Psoas muscle (tissue), 8 donors: ENCODE measurements at places on chromosomes 1 and 21. TPM values are rescaled to one million over a fixed set of nuclear protein-coding genes. Genes with fewer than 3 reads are reported as not detected.

The KCNJ15 gene
- polyA plus RNA-seq: 0.06 TPM

The ADGRL4 gene
- 14.3 TPM for polyA plus RNA-seq

The KCNH1 gene
- polyA plus RNA-seq: 0.12 TPM

The PLEKHA6 gene
- 0.92 TPM for polyA plus RNA-seq

The RCSD1 gene
- polyA plus RNA-seq: 3.9 TPM

The B3GALT2 gene
- 0.03 TPM for polyA plus RNA-seq

The SAMD11 gene
- polyA plus RNA-seq: 0.58 TPM

The NSUN4 gene
- polyA plus RNA-seq: 10.7 TPM

The BCAR3 gene
- polyA plus RNA-seq: 15.8 TPM

The NDUFS5 gene
- polyA plus RNA-seq: 836 TPM

The CFAP74 gene
- 0.05 TPM for polyA plus RNA-seq

The TMCC2 gene
- polyA plus RNA-seq: 17.5 TPM

The LEMD1 gene
- not detected for polyA plus RNA-seq

The TFF2 gene
- polyA plus RNA-seq: not detected

The PRELP gene
- 5.4 TPM for polyA plus RNA-seq

The ASCL5 gene
- polyA plus RNA-seq: not detected

The DIRAS3 gene
- 0.39 TPM for polyA plus RNA-seq

The TDRD10 gene
- polyA plus RNA-seq: 2.3 TPM

The HSD3B2 gene
- not detected for polyA plus RNA-seq

The SYCP1 gene
- not detected for polyA plus RNA-seq

The TFF3 gene
- 2.1 TPM for polyA plus RNA-seq

The ANKRD35 gene
- 3.1 TPM for polyA plus RNA-seq

The VTCN1 gene
- 0.09 TPM for polyA plus RNA-seq

The PRDM15 gene
- polyA plus RNA-seq: 2.2 TPM

The PLPPR5 gene
- 0.01 TPM for polyA plus RNA-seq

The DNM3 gene
- polyA plus RNA-seq: 0.31 TPM

The IL10 gene
- 0.20 TPM for polyA plus RNA-seq

The DRAXIN gene
- 0.01 TPM for polyA plus RNA-seq

The CSMD2 gene
- polyA plus RNA-seq: 0.07 TPM

The PLEKHN1 gene
- not detected for polyA plus RNA-seq

The KRTAP21-2 gene
- polyA plus RNA-seq: not detected

The MIGA1 gene
- 19.3 TPM for polyA plus RNA-seq

The CD34 gene
- polyA plus RNA-seq: 14.4 TPM

The CNKSR1 gene
- 11.0 TPM for polyA plus RNA-seq

The RGS21 gene
- not detected for polyA plus RNA-seq

The CYYR1 gene
- polyA plus RNA-seq: 10.3 TPM

The SMIM1 gene
- 1.4 TPM for polyA plus RNA-seq

The RHD gene
- not detected for polyA plus RNA-seq

The CATSPERE gene
- polyA plus RNA-seq: 0.15 TPM

The RGS8 gene
- not detected for polyA plus RNA-seq

The AQP10 gene
- not detected for polyA plus RNA-seq

The RSPH1 gene
- polyA plus RNA-seq: not detected

The PIGP gene
- 27.2 TPM for polyA plus RNA-seq

The CHIA gene
- polyA plus RNA-seq: 0.27 TPM

The STIL gene
- 0.35 TPM for polyA plus RNA-seq

The TSPEAR gene
- polyA plus RNA-seq: not detected

The ANKRD65 gene
- polyA plus RNA-seq: 1.6 TPM
